ENCODE measurements at places on chromosomes 4 and X.

GRCh38 chr4:128649161-128649560 is 160.3 kb upstream of the JADE1 start:
- DNase-seq: no peak

GRCh38 chr4:100981447-100982204 is 365.7 kb downstream of the PPP3CA start:
- DNase-seq: no peak

- no peak for DNase-seq
Measured at GRCh38 chr4:31807036-31807435, 1086.9 kb downstream of the PCDH7 start.

DNA sequence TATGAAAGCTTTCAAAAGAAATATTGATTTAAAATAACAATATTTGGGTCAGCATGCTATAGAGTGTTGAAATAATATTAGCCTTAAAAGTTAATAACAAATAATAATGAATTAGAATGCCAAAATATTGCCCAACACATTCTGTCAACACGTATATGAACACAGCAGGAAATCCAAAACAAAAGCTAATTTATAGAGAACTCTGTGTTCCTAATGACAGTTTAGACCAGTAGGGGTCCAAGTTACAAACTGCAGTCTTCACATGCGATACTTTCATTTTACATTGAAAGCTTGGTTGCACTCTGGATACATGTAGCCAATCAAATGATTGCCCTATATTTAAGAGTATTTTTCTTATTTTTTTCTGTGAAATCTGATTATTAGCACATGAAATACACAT is 274.4 kb downstream of the DCTD start:
- no peak for DNase-seq

GRCh38 chrX:43718956-43719355 is 62.9 kb downstream of the MAOA start:
- no peak for DNase-seq

- no peak for DNase-seq
Measured at GRCh38 chrX:11190745-11191510, 79.8 kb downstream of the HCCS start.

DNA sequence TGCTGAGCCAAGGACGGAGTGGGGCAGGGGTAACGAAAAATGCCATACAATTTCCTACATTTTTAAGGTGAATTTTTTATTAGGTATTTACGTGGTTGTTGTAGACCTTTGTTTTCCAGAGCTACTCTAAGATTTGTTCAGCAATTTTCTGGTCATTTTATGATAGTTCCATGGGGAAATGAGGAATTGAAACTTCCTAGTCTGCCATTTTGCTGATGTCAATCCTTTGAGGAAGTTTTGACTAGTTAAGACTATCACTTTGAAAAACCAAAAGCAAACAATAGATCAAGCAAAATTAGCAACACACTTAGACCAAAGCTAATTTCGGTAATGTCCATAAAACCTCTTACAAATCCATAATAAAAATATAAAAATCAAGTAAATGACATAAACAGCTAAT is 7.0 kb upstream of the TLR3 start:
- no peak for DNase-seq

DNA sequence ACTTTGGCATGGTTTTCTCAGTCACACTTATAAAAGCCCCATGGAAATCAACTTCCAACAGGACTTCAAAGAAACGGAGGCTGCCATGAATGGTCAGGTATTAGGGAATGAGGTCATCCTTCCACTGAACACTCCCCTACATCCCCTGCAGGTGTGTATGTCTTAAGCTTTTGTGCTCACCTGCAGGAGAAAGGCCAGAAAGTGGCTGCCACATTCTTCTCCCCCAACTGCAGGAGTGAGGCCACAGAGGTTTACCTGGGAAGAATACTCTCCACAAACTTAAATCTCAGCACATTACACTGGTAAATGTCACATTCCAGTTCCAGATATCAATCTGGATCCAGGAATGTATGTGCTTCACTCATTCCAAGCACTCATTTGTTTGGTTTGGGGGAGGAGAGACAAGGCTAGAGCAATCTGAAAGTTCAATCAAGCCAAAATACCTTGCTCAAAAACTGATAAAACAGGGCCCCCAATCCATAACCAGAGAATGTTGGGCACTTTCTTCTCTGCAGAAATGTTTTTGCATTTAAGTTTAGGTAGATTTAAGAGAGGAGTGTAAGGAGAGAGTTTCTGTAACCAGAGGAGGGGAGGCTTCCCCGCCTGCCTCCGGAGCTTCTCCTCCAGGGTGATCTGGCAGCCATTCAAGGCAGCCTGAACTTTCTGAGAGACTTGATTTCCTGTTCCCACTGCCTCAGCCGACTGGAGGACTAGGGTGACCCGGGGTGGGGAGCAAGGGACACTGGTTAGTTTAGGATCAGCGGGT is 15.4 kb downstream of the FAM9C start:
- DNase-seq: no peak

DNA sequence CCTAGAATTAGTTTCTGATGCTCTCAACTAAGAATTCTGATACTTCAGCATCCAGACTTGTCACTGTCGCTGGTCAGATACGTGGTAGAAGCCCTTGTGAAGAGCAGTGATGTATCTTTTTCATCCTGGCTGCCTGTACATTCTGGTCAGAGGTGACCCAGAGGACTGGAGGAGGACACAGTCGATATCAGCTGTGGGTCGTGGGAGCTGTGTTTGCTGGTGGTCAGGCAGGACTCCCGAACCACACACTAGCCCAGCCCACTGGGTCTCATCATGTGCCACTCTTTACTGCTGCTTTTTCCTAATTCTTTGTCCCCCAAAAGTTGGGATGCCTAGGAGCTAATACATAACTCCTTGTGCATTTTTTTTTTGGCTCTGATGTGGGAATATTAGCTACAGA is 6.5 kb downstream of the DCUN1D4 start:
- no peak for DNase-seq

DNA sequence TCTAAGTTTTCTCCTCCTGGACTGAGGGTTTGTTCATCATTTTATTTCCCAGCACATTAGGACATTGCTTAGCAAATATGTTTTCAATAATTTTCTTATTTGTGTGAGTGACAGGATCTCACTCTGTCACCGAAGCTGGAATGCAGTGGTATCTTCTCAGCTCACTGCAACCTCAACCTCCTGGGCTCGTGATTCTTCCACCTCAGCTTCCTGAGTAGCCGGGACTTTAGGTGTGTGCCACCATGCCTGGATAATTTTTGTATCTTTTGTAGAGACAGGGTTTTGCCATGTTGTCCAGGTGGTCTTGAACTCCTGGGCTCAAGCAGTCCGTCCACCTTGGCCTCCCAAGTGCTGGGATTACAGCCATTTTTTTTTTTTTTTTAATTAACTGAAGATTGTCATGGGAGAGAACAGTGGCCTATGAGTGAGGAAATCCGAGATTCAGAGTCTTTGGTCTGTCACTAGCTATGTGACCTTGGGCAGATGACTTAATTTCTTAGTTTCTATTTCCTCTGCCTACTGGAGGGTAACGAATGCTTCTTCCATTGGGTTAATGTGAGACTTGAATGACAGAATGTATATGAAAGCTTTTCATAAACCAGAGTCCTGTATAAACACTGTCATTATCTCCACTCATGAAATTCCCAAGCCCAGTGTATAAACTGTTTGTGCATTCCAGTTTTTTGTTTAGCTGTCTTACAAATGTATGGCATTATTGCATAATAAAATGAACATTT is 23.9 kb downstream of the MOB1B start:
- DNase-seq: no peak

DNA sequence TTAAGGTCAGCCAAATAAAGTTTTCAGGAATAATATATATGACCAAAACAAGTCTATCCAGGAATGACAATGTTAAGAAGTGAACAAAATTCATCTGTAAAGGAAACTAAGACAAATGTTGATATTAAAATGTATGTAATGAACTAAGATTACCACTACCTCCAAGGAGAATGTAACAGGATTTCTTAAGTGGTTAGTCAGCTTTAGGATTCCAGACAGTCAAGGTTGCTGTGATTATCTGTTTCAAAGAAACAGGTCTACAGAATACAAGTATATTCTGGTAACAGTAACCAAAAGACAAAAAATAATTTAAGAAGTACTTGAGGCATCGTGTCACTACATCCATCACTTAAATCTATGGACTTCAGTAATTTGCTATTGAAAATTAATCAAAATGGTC is 172.8 kb downstream of the SCFD2 start:
- no peak for DNase-seq

DNA sequence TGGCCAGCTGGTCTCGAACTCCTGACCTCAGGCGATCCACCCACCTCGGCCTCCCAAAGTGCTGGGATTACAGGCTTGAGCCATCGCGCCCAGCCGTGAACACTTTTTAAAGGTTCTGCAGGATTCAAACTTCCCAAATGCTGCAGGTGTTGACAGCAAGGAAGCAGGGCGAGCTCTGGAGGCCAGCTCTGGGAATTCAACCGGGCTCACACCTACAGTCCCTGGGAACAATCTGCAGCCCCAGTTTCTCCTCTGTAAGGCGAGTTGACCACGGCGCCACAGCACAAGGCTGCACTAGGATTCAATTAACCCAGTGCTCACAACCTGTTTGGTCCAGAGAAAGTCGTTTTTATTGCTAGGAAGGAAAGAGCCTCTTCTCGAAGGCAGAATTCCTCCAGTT is 1.6 kb downstream of the MTNR1A start:
- DNase-seq: no peak

- DNase-seq: no peak
Measured at GRCh38 chrX:119734897-119735339, 23.5 kb upstream of the SOWAHD start.

DNA sequence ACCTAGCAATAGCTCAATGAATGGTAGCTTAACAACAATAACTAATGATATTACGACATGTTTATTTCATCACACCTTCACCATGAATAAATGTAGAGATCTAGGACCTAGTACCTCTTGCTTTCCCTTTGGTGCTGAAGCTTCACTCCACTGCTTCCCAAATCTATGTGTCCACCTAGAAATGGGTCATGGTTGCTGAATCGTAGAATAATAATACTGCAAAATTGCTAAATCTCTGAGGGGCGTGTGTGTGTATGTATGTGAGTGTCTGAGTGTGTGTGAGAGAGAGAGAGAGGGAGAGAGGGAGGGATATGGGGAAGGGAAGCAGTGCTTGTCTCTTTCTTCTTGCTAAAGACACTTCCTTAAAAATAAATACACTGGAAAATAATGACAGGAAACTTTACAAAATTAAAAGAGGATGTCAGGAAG is 109.3 kb upstream of the BMP2K start:
- no peak for DNase-seq

- no peak for DNase-seq
Measured at GRCh38 chr4:3445829-3446545, 4.2 kb downstream of the HGFAC start.

- peak; percentile 33 for DNase-seq
Measured at GRCh38 chr4:159765382-159765781, 662.5 kb downstream of the RAPGEF2 start.

GRCh38 chrX:10401239-10401638 is 219.1 kb downstream of the MID1 start:
- DNase-seq: no peak

DNA sequence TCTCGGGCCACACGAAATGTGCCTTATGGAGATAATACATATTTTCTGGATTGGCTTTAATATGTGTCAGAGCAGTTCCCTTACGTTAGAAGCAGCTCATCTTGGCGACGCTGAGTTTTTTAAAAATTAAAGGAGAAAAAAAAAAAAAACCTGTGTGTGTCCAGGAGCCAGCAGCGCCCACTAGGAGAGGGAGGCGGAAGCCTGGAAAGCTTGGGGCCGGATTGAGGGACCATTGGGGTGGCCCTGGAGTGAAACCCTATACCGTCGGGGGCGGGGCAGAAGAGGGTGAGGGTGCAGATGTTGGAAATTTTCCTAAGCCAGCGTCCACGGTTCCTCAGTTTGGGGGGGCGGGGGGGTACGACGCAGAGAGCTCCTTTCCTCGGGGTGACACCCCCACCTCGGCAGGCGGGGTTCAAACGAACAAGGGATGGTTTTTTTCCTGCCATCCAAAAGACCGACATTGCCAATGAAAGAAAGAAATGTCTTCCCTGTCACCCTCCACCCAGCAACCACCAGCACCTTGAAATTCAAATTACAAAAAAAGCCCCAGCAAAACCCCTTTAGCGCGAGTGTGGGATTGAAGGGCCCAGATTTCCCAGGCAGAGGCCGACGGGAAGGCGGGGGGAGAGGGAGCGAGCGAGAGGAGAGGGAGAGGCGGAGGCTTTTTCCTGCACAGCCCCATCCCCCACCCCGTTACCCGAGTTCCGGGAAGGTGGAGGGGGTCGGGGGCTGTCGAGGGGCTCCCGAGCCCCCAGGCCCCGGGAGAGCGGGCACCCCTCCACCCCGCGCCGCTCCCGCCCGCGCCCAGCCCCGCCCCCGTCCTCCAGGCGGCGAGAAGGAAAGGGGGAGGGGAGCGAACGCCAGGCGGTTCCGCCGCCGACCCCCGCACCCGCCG is 859 bp downstream of the SMARCA1 start:
- peak; percentile 49 for DNase-seq

- DNase-seq: no peak
Measured at GRCh38 chr4:100929758-100930157, 411.9 kb upstream of the EMCN start.

Data from HS-27A (cell line).